ENCODE measurements at places on chromosomes 7 and 10. TPM values are rescaled to one million over a fixed set of nuclear protein-coding genes. Genes with fewer than 3 reads are reported as not detected.

PODXL gene
- 444 TPM for total RNA-seq

STK31 gene
- total RNA-seq, result 1.6 TPM

GRCh38 chr7:94414980-94415379 is 20.3 kb downstream of the COL1A2 start:
- no peaks in the 10 kb centered on the region for H3K4me1 ChIP-seq
- no peak for DNase-seq
- H3K4me3 ChIP-seq, result no peak overlapping the region
- peaks cover 4% of the 10 kb centered on the region for H3K27me3 ChIP-seq

DNA sequence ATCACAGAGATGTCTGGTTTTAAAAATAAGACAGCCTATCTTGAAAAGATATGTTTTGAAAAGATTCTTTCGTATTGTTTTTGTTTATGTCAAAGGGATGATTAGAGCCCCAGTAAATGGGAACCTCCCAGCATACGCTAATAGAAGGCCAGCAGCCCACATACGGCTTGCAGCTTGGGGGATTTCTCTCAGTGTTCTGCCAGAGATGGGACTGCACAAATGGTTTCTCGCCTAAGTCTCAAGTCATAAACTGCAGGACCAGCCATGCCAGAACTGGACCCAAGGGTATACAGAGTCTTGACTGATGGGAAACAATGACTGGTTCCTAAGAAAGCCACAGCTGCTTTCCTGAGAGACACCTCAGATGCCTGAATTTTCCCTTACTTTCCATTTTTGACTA is 306.9 kb upstream of the DGKB start:
- no peak overlapping the region for H3K4me3 ChIP-seq
- H3K4me1 ChIP-seq, result no peaks in the 10 kb centered on the region
- no peaks in the 10 kb centered on the region for H3K27me3 ChIP-seq
- no peaks in the 10 kb centered on the region for H3K36me3 ChIP-seq
- no peak overlapping the region for H3K27ac ChIP-seq

DNA sequence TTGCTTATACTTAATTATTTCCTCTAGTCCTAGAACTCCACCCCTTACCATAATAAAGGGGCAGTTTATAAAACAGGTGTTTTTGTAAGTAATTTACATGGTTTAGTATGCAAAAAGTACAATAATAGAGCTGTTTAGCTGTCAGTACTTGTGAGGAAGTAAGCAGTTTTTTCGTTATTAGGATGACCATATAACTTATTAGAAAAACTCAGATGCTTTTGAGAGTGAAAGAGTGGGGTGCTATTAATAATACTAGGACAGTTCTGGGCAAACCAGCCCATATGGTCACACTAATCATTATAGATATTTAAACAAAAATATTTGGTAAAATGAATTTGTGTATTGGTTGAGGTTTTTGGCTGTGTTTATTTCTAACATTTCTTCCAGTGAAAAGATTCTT is 201.9 kb upstream of the KAT6B start:
- H3K4me1 ChIP-seq, result no peaks in the 10 kb centered on the region
- no peak overlapping the region for H3K4me3 ChIP-seq
- no peak for DNase-seq
- H3K36me3 ChIP-seq, result no peaks in the 10 kb centered on the region

BHLHA15 gene
- 0.93 TPM for total RNA-seq

OGDHL gene
- total RNA-seq, result 13.0 TPM

DNA sequence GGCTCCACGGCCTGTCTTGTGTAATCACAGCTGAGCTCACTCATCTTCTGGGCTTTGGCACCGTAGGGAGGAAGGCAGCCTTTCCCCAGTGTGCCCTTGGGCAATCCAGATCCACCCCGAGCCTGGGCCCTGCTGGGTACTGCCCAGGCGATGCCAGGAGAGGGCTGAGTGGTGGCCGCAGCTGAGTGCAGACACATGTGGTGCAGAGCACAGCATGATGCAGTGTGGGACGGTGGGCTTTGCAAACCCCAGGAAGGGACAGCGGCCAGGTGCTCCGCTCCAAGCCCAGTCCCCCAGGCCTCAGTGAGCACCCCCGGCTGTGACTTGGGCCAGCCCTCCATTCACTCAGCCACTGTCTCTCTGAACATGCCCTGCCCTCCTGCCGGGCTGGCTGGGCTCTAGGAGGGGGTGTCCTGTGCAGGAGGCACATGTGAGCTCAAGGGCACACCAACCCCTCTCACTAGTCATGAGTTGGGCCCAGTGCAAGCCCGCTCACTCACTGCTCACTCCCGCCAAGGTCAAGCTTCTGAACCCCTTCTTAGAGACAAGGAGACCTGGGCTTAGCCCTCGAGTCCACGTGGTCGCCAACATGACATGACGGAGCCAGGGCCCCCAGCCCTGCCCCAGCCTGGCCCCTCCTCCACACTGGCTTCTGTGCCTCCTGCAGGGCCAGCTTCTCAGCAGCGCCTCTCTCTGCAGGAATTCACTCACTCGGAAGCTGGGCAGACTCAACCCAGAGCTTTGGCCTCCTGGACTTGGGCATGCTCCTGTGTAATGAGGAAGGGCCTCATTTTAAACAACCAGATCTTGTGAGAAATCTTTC is 77.5 kb upstream of the INSIG1 start:
- H3K4me1 ChIP-seq, result peaks cover 4% of the 10 kb centered on the region
- no peak overlapping the region for H3K27ac ChIP-seq
- no peak for DNase-seq

GRCh38 chr10:15898046-15898445 is 37.7 kb upstream of the MINDY3 start:
- H3K27ac ChIP-seq, result no peak overlapping the region
- no peak overlapping the region for H3K4me3 ChIP-seq
- no peak for DNase-seq
- no peaks in the 10 kb centered on the region for H3K27me3 ChIP-seq
- H3K36me3 ChIP-seq, result no peaks in the 10 kb centered on the region
- peaks cover 5% of the 10 kb centered on the region for H3K4me1 ChIP-seq

DNA sequence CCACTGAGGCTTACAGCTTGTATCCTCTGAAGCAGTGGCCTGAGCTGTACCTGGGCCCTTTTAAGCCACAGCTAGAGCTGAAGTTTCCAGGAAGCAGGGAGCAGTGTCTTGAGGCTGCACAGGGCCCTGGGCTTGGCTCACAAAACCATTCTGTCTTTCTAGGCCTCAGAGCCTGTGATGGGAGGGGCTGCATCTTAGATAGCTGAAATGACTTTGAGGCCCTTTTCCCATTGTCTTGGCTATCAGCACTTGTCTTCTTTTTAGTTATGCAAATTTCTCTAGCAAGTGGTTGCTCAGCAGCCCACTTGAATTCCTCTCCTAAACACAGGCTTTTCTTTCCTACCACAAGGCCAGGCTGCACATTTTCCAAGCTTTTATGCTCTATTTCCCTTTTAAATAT is 864.2 kb downstream of the REEP3 start:
- peak; percentile 55 for DNase-seq
- H3K4me1 ChIP-seq, result no peaks in the 10 kb centered on the region
- no peak overlapping the region for H3K4me3 ChIP-seq
- no peaks in the 10 kb centered on the region for H3K27me3 ChIP-seq
- H3K27ac ChIP-seq, result no peak overlapping the region

GRCh38 chr7:138889582-138890498 is 91.3 kb downstream of the KIAA1549 start:
- H3K27ac ChIP-seq, result peak overlapping the region; percentile 13
- no peak for DNase-seq
- no peak overlapping the region for H3K4me3 ChIP-seq
- H3K27me3 ChIP-seq, result no peaks in the 10 kb centered on the region
- peaks cover 5% of the 10 kb centered on the region for H3K4me1 ChIP-seq

HMX2 gene
- total RNA-seq, result not detected

KLLN gene
- total RNA-seq, result 0.32 TPM

ANKMY2 gene
- 49.5 TPM for total RNA-seq

NDUFB8 gene
- total RNA-seq, result 242 TPM

GRCh38 chr10:62735464-62736167 is 68.9 kb upstream of the ADO start:
- no peak overlapping the region for H3K4me3 ChIP-seq

GRCh38 chr10:114426476-114426875 is 22.2 kb upstream of the AFAP1L2 start:
- H3K4me1 ChIP-seq, result peaks cover 9% of the 10 kb centered on the region
- no peak overlapping the region for H3K27ac ChIP-seq
- H3K36me3 ChIP-seq, result no peaks in the 10 kb centered on the region
- DNase-seq, result no peak
- H3K4me3 ChIP-seq, result no peak overlapping the region

MBL2 gene
- not detected for total RNA-seq

DNA sequence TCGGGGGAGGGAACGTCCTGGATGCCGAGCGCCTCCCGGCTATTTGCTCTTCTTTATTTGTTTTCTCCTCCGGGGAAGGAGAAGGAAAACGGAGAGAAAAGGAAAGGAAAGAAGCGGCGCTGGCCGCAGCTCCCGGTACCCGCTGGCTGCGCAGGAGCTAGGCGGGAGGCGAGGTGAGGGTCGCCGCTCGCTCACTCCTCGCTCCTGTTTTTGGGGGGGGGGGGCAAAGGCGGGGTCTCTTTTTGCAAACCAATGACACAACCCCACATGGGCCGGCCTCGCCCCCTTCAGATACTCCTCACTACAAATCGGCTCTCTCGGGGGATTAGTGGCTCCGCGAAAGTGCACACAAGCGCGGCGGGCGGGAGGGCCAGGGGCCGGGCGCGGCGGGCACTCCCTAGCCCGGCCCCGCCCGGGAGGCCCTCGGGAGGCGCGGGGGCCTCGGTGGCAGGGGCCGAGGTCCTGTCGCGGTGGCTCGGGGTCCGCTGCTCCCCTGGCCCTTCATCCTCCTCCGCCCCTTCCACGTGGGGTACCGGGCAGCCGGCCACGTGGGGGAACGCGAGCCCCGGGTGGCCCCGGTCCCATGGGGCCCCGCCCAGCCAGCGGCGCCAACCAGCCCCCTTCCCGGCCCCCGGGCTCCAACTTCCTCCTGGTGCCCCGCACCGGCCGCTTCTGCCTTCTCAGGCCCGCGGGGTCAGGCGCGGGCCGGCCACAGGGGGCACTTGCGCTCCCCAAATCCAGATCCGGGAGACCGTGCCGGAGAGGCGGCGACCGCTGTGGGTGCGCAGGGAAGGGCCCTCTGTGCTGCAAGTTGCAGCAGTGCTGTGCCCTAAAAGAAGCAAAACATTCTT is 718 bp upstream of the CTBP2 start:
- peak overlapping the region; percentile 82 for H3K4me3 ChIP-seq
- peaks cover 22% of the 10 kb centered on the region for H3K27me3 ChIP-seq
- H3K4me1 ChIP-seq, result peaks cover 10% of the 10 kb centered on the region
- DNase-seq, result peak; percentile 95
- H3K36me3 ChIP-seq, result no peaks in the 10 kb centered on the region
- peak overlapping the region; percentile 93 for H3K27ac ChIP-seq

DNA sequence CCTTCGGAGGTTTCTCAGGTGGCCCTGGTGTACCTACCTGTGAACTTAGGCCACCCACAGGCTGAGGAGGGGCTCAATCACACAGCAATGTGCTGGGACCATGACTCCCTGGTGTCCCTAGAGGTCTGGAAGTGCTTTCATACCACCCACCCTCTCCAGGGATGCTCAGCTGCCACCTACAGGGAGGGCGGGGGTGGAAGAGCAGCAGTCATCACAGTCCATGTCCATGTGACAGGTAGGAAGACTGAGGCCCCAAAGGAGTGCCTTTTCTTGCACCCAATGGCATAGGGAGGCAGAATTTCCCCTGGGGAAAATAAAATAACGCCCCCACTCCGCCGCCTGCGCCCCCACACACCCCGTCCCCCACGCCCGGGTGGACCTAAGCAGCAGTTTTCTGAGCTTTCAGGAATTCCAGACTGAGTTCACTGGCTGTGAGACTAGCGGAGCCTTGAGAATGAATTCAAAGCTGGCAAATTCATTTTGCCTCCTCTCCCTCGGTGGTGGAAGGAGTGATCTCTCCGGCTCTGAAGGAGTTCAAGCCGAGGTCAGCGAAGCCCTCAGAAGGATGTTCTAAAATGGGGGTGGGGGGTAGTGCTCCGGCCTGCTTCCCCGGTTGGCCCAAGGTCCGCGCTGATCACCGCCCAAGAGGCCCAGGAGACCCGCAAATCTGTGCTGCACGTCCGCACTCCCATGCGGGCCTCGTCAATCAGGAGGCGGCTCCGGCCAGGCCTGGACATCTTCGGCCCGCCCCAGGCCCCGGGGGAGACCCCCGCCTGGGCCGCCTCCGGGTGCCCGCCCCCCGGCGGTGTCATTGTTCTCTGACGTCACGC is 2.1 kb upstream of the ZMIZ1 start:
- H3K27me3 ChIP-seq, result no peaks in the 10 kb centered on the region
- peak overlapping the region; percentile 51 for H3K27ac ChIP-seq
- no peaks in the 10 kb centered on the region for H3K36me3 ChIP-seq
- H3K4me3 ChIP-seq, result peak overlapping the region; percentile 74
- DNase-seq, result peak; percentile 83

RAMP3 gene
- not detected for total RNA-seq

CXCL12 gene
- total RNA-seq, result 0.91 TPM

- no peaks in the 10 kb centered on the region for H3K27me3 ChIP-seq
- H3K4me1 ChIP-seq, result no peaks in the 10 kb centered on the region
- no peak for DNase-seq
- no peaks in the 10 kb centered on the region for H3K36me3 ChIP-seq
Observed at GRCh38 chr7:42587806-42588205, 324.1 kb downstream of the C7orf25 start.

DNA sequence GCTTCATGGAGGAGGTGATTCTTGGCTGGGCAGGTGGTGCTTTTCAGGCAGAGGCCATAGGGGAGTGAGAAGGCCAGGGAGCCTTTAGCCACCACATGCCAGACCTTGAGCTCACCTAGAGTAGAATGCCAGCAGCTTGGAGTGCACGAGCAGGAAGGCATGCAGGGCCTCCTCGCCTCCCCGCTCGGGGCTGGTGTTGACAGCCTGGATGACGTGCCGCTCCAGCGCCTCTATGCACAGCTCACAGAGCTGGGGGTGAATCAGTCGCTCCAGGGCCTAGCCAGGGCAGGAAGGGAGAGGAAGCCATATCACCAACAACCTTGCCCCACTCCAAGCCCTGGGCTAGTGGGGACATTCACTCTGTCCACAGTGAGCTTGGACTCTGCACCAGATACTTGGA is 15.7 kb downstream of the HPS1 start:
- no peaks in the 10 kb centered on the region for H3K4me1 ChIP-seq
- DNase-seq, result no peak
- peaks cover 65% of the 10 kb centered on the region for H3K36me3 ChIP-seq
- no peak overlapping the region for H3K4me3 ChIP-seq
- no peak overlapping the region for H3K27ac ChIP-seq
- H3K27me3 ChIP-seq, result no peaks in the 10 kb centered on the region
